Pancreas (tissue), 10 donors: ENCODE measurements at places on chromosomes 3 and 15. TPM values are rescaled to one million over a fixed set of nuclear protein-coding genes. Genes with fewer than 3 reads are reported as not detected.

DNA sequence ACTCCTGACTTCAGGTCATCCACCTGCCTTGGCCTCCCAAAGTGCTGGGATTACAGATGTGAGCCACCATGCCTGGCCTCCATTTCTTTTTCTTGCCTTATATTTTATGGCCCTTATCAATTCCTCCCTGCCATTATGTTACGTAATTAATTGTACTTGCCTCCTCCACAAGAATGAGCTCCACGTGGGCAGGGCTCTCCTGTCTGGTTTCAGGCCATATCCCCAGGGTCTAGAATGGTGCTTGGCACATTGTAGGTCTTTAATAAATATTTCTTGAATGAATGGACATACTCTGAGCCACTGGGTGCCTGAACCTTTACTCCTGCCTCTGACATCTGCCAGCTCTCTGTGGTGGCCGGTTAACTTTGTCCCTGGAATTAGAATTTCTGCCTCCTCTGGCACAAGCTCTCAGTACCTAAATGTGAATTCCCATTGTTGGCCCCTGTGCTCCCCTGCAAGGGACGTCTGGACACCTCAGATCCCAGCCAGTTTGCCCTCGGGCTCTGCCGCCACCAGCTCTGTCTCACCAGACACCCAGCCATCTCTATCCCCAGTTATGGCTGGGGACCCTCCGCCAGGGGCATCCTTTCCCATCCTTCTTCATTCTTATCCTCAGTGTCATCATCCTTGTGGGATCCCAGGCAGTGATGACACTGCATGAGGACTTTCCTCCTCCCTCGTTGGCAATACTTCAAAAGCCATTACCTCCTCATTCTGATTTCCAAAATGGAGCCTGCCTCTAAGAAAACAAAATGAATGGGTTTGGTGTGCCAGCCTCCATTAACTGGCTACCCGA lies 165.6 kb upstream of the SMAD3 start:
- no peaks in the 10 kb centered on the region for H3K36me3 ChIP-seq
- no peaks in the 10 kb centered on the region for H3K27me3 ChIP-seq
- no peak for DNase-seq
- no peaks in the 10 kb centered on the region for H3K4me1 ChIP-seq
- H3K27ac ChIP-seq: no peak overlapping the region
- H3K4me3 ChIP-seq: no peak overlapping the region

ARHGAP31 gene
- total RNA-seq: 3.1 TPM

GXYLT2 gene
- 4.2 TPM for total RNA-seq

- DNase-seq: no peak
- H3K27ac ChIP-seq: no peak overlapping the region
- no peaks in the 10 kb centered on the region for H3K36me3 ChIP-seq
- no peak overlapping the region for H3K4me3 ChIP-seq
These were observed 19.2 kb upstream of the SMAD6 start for GRCh38 chr15:66682865-66683264.

DNA sequence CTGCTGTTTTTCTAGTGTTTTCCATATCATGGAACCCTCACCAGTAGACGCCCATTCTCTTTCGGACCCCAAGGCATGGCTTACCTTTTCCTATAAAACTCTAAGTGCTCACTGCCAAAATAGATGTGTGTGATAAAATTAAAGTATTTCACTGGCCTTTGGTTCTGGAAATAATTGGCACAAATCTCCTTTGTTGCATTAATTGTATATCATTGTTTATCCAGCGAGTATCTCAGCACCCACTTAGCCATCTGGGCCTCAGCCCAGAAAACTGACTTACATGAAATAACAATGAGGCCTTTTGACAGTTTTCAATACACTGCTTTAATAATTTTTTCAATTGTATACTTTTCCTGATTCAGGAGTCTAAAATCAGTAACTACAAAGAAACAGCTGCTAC lies 105.1 kb downstream of the MECOM start:
- H3K27ac ChIP-seq: no peak overlapping the region
- no peaks in the 10 kb centered on the region for H3K36me3 ChIP-seq
- no peak for DNase-seq
- H3K27me3 ChIP-seq: no peaks in the 10 kb centered on the region
- H3K4me3 ChIP-seq: no peak overlapping the region
- H3K4me1 ChIP-seq: peaks cover 5% of the 10 kb centered on the region

CNTN6 gene
- not detected for total RNA-seq
